ENCODE measurements at places on chromosomes 16 and 17.

- peak; percentile 49 for DNase-seq
Observed at GRCh38 chr16:84286578-84287240, 8.0 kb upstream of the WFDC1 start.

- DNase-seq: peak; percentile 91
Observed at GRCh38 chr16:10126686-10127085, 55.5 kb downstream of the GRIN2A start.

GRCh38 chr17:49887086-49887743, 39.3 kb upstream of the TAC4 start:
- DNase-seq: no peak

- no peak for DNase-seq
Observed at GRCh38 chr16:1337486-1337885, 4.0 kb downstream of the BAIAP3 start.

GRCh38 chr17:14730821-14731220, 429.9 kb downstream of the HS3ST3B1 start:
- no peak for DNase-seq

GRCh38 chr17:77493901-77494663, 353.3 kb downstream of the SEC14L1 start:
- DNase-seq: no peak

DNA sequence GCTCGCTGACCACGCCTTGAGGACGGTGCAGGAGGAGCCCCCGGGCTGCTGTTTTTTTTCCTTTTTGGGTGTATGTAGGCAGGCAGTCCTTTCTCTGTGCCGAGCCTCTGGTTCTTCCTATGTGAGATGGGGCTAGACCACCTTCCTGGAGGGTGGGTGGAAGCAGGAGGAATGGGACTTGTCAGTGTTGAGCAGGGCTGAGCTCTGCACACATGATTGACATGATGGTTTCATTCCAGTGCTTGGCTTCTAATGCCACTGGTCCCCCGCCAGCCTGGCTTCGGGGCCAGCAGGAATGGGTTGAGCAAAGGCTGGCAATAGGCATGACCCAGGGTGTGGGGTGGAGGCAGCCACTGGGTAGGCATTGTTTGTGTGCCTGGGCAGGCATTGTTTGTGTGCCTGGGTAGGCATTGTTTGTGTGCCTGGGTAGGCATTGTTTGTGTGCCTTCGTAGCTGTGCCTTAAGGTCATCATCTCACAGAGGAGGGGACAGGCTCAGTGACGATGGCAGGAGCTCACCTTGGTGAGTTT, 14.2 kb upstream of the ADCY7 start:
- DNase-seq: no peak

DNA sequence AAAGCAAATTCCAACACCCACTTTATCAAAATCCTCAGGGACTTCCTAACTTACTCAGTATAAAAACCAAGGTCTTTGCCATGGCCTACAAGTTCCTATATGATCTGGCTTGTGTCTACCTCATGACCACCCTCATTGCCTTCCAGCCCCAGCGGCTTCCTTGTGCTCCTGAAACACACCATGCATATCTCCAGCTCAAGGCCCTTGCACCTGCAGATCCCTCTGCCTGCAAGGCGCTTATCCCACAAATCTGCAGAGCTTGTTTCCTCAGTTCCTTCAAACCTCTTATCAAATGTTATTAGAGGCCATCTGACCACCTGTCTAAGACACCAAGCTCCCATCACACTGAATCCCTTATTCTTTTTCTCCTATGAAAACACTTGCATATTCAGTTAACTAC, 2.6 kb downstream of the BBS2 start:
- DNase-seq: no peak

DNA sequence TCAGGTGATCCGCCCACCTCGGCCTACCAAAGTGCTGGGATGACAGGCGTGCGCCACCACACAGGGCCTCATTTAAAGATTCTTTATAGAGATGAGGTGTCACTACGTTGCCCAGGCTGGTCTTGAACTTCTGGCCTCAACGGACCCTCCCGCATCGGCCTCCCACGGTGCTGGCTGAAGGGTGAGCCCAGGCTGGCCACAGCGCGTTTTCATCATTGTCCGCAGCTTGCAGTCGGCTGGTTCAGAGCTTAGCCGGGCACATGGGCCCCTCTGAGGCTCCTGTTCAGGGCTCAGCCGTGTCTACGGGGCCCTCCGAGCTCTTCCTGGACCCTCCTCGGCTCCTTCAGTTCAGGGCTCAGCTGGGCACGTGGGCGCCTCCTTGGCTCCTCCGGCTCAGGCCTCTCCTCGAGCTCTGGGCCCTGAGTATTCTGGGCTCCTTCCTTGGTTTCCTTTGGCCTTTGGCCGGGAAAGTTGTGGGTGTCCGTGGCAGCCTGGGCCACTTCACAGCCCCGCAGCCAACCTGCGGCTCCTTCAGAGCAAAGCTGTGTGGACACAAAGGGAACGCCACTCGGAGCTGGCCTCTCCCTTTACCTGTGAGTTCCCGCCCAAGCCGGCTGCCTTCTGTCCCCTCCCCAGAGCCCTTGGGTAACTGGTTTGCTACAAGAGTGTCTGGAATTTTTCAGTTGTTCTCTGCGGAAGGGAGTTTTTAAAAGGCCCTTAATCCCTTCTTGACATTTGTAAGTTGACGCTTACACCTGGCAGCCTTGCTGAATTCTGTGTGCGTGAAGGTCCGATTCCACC, 1.2 kb upstream of the MSLN start:
- no peak for DNase-seq

DNA sequence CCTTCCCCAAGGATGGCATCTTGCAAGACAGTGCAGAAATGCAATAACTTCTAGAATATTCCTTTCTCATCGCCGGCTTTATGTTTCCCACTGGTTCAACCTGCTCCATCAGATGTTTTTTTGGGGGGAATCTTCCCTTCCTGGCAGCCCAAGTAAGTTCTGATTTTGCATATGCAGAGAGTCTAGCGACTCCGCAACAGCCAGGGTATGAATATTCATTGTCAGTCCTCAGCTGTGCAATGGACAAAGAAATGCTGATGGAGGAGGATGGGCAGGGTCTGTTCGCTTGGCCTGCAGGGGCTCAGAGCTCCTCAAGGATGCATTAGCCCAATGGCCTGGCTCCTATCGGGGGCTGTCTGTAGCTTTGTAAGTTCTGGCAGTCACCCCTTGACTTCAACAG, 358.8 kb upstream of the CCL2 start:
- DNase-seq: no peak

DNA sequence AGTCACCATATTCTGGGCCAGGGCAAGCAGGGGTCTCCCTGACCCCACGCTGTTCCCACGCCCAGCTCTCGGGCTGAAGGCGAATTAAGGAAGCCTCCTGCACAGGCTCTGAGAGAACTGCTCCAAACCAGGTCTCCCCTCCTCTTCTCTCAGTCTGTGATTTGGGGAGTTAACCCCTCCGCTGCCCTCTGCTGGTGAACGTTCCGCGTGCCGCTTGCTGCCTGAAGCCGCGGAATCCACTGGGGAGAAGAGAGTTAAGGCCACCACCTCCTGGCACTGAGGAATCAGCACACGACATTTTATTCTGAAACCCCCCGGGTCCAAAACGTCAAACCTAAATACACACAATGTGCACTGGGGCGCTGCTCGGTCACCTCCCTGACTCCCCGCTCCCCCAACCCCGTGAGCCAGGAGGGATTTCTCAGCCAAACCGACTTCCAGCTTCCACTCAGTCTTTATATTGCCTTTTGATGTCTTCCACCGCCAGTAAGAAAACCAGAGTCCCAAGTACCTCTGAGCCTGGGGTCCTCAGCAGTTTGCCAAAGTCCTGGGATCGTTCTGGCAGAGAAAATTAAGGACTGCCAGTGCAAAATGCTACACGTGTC, 54.4 kb upstream of the RCVRN start:
- no peak for DNase-seq

- no peak for DNase-seq
Observed at GRCh38 chr17:74358697-74359096, 3.0 kb downstream of the BTBD17 start.

DNA sequence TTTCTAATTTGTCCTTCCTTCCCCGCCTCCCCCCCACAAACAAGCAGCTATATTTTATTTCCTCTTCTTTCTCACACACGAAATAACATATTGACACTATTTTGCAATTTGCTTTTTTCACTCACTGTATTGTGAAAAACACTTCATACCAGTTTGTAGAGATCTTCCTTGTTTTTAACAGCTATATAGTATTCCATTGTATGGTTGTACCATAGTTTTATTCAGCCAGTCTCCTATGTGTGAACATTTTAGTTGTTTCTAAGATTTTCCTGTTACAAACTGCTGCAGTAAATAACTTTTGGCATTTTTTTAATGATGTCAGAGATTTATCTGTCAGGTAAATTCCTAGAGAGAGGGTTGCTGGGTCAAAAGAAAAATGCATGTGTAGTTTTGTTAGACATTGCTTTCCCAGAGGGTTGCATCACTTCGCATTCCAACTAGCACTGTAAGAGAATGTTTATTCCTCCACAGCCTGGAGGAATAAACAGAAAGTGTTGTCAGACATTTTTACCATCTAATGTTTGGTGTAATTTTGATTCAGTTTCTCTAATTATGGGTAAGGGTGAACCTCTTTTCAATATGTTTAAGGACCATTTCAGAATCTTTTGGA, 101.2 kb downstream of the MRTFB start:
- DNase-seq: no peak

DNA sequence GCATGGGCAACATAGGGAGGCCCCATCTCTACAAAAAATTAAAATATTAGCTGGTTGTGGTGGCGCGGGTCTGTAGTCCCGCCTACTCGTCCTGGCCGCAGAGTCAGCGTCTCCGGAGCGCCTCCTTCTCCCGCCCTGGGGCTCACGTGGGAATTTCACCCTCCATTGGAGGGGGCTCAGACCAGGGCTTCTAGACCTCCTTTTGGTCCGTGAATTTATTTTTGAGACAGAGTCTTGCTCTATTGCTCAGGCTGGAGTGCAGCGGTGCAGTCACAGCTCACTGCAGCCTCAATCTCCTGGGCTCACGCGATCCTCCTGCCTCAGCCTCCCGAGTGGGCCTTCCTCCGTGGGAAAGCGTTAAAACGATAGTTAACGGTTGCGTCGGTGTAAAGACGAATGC, 394 bp upstream of the NME4 start:
- no peak for DNase-seq

DNA sequence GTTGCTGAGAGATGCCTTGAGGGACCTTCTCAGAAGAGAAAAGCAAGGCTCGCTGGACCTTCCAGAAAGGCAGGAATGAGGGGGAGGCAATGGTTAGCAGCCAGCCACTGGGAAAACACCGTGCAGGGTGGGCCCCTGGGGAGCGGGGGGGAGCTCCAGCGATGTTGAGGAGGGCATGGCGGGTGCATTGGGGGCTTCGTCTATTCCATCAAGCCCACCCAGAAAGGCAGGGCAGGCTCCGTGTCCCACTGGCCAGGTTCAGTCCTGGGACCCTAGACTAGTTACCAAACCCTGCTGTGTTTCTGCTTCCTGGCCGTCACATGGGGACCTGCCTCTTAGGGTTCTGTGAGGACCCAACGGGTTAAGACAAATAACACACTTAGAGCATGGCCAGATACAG, 64.6 kb downstream of the AXIN2 start:
- DNase-seq: no peak

DNA sequence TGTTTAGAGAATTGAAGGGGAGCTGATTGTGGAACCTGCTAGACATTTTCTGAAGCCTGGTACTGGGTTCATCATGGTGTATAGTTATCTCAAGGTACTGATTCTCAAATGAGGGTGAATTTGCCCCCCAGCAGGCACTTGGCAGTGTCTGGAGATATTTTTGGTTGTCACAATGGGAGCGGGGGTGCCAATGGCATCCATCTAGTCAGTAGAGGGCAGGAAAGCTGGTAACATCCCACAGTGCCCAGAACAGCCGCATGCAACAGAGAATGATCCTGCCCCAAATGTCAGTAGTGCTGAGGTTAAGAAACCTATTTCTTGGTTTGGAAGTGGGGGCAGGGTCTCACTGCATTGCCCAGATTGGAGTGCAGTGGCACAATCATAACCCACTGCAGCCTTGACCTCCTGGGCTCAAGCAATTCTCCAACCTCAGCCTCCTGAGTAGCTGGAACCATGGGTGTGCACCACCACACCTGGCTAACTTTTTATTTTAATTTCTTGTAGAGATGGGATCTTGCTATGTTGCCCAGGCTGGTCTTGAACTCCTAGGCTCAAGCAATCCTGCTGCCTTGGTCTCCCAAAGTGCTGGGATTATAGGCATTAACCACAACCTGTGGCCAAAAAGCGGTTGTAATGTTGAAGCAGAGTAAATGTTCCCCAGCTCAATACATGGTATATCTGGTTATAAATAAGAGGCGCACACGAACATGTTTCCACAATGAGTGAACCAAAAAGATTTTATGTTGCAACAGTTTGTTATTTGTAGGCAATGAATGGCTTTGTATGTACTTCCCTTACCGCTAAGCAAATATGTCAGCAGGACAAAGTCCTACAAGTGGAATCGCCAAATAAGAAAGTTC, 46.4 kb upstream of the EEF2KMT start:
- no peak for DNase-seq

GRCh38 chr17:39404542-39405378, 3.3 kb upstream of the FBXL20 start:
- peak; percentile 84 for DNase-seq

DNA sequence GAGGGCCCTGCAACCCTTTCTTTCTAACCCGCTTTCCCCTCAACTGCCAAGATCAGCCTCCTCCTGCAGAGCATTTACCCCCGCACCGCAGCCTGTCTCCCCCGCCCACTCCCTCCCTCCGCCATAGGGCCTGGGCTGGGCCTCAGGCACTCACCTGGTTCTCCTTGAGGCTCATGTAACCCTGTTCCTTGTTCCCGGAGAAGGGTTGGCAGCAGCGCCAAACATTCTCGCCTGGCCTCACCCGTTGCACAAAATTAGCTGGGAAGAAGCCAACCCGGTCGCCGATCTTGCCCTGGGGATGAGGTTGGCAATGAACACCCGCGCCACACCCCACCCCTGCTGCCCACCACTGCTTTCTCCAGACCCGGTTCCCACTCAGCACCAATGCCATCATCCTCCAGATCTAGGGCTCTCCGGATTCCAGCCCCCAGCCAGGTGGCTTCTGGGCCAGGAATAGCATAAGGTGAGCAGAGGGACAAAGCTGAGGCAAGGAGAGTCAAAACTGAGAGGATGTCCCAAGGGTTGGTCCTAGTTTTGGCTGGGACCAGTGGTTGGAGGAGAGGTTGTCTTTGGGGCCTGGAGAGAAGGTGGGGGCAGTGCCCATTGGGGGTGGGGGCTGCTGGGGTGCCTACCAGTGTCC, 12.8 kb downstream of the STAC2 start:
- DNase-seq: no peak

GRCh38 chr17:71966459-71967313, 154.1 kb upstream of the SOX9 start:
- DNase-seq: peak; percentile 55

- DNase-seq: no peak
Observed at GRCh38 chr16:29662000-29662728, 883 bp upstream of the SPN start.

GRCh38 chr16:88634141-88634993, 4.0 kb upstream of the IL17C start:
- no peak for DNase-seq

Measured in stromal cell of bone marrow (primary cell).